ENCODE measurements at places on chromosomes 3 and 15. TPM values are rescaled to one million over a fixed set of nuclear protein-coding genes. Genes with fewer than 3 reads are reported as not detected.

The ZNF660 gene
- 1.0 TPM for total RNA-seq

The C3orf49 gene
- total RNA-seq: not detected

GRCh38 chr3:11568503-11569155, 75.1 kb downstream of the VGLL4 start:
- peak; percentile 52 for DNase-seq

- peak; percentile 75 for DNase-seq
These were observed 39.6 kb downstream of the VGLL3 start for GRCh38 chr3:86951322-86951721.

GRCh38 chr3:23696842-23697241, 108.9 kb upstream of the UBE2E1 start:
- DNase-seq: no peak

Data from PC-9 (cell line).